ENCODE measurements at places on chromosomes 6 and 20.

GRCh38 chr6:70415247-70415646 is 1.9 kb downstream of the FAM135A start:
- DNase-seq, result peak; percentile 27

DNA sequence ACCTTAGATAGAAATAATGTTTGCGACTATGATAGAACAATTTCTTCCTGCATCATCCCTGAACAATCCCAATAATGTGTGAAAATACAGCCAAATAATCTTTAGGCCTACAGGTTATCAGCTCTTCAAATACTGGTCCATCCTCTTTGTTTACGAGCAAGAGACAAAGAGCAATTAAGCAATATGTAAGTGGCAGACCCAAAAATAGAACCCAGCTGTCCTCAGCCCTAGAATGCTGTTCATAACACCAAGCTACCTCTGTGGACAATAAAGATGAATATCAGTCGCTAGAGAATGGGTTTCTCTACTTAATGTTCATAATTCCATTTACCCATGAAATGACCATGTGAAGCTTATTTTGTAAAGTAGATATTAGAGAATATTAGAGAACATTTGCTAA is 28.4 kb upstream of the OSTM1 start:
- no peak for DNase-seq

- no peak for DNase-seq
Observed at GRCh38 chr6:125414507-125414906, 112.7 kb upstream of the HDDC2 start.

DNA sequence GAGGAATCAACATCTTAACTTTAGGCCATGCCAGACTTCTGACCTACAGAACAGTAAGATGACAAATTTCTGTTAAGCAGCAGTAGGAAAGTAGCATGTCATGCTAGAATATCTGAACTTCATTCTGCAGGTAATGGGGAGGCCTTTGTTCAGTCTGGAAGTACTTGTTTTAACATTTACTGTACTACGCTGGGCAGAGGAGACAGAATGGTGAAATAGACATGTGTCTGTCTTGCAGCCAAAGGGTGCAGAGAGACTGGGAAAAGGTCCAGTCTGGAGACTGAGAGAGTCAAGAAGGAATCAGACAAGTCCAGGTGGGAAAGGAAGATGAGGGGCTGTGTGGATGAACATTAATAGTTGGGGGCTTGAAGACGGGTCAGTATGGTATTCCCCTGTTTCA is 17.5 kb upstream of the ZBTB2 start:
- DNase-seq, result no peak

- DNase-seq, result no peak
Observed at GRCh38 chr6:80340686-80341085, 234.2 kb downstream of the BCKDHB start.

DNA sequence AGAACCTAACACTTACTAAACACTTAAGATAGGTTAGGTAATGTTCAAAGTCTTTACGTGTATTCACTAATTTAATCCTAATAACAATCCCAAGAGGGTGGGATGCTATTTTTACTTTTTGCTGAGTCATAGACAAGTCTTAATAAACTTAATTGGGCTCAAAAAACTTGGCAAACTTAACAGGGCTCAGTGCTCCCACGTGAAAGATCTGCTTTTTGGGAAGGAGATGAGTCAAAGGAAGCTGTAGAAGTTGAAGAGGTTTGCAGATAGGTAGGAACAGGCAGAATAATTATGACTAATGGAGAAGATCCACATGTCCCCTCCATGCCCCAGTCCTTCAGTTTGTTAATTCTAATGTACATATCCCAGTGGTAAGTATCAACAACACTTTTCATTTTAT is 44.5 kb upstream of the STMND1 start:
- no peak for DNase-seq

DNA sequence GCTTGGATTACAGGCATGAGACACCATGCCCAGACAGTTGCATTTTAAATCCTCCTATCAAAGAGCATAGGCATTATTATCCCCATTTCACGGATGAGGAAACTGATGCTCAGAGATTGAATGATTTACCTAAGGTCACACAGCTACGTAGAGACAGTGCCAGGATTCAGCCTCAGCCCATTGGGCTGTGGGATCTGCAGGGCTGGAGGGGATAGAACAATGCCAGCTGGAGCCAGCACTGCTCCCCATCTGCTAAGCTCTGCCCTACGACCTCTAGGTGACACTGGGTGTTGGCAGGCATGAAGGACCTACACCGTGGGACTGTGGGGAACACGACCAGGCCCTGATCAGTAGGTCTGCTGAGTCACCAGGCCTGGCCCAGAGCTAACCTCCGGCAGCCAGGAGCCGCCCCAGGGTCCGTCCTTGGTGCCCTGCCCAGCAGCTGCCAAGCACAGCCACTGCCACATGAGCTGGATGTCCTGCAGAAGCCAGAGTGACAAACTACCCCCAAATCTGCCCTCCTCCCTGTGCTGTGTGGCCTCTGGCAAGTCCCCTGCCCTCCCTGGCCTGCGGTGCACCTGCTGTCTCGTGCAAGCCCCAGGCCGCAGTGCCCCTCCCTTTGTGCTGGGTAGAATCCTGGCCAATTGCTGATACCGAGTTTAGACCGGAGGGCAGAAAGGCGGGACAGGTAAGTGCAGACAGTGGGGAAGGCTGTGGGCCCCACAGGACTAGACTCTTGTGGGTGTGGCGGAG is 47.6 kb upstream of the PTGIS start:
- DNase-seq, result no peak

DNA sequence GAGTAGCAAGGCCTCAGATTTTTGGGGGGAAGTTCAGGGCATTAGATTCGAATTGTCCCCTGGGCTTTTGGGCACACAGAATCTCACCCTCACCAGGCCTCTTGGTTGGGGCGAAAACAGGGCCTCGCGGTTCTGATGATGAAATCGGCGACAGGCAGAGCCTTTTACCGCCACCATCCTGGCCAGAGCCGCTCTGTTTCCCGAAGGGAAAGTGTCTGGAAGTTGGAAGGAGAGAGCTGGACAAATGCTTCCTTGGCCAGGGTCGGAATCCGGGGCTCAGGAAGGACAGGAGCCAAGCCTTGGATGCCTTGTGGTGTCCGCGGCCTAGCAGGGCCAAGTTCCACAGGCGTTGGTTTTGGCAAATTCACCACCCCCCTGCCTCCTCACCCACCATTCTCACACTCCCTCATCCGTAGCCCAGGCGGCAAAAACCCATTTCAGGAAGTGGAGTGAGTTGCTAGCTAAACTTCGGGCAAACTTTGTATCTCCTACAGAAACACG is 3.5 kb upstream of the TFAP2A start:
- no peak for DNase-seq

- DNase-seq, result no peak
Observed at GRCh38 chr6:9482030-9482738, 932.7 kb downstream of the TFAP2A start.

- DNase-seq, result no peak
Observed at GRCh38 chr6:5782783-5783547, 223.8 kb downstream of the NRN1 start.

All from GM20000 (cell line).